ENCODE measurements at places on chromosomes 12 and 14.

GRCh38 chr12:53695152-53696145 is 19.6 kb upstream of the ATP5MC2 start:
- DNase-seq, result peak; percentile 45

GRCh38 chr12:125006365-125006764 is 12.9 kb downstream of the BRI3BP start:
- DNase-seq, result no peak

DNA sequence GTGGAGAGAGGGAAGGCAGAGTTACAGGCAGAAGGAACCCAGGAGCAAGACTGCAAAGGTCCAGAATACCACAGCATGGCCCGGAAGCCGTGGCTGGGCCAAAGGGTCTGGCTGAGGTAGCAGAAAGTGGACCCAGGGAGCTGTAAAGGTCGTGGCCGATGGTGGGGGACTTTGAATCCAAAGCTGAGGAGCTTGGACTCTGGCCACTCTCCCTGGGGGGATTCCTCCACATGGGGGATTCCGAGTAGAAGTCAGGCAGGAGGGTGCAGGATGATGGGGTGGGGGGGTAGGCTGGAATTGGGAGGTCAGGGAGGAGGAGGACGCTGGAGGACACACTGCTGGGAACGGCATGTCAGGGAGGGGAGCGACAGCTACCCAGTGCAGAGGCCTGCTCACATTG is 125.2 kb downstream of the GCH1 start:
- DNase-seq, result no peak

GRCh38 chr14:51328064-51328771 is 88.2 kb downstream of the TMX1 start:
- DNase-seq, result peak; percentile 7

GRCh38 chr14:100874411-100875091 is 29.0 kb downstream of the RTL1 start:
- no peak for DNase-seq

- no peak for DNase-seq
Observed at GRCh38 chr14:33287189-33287588, 348.5 kb downstream of the NPAS3 start.

- no peak for DNase-seq
Observed at GRCh38 chr14:24693353-24693737, 59.4 kb upstream of the GZMB start.

DNA sequence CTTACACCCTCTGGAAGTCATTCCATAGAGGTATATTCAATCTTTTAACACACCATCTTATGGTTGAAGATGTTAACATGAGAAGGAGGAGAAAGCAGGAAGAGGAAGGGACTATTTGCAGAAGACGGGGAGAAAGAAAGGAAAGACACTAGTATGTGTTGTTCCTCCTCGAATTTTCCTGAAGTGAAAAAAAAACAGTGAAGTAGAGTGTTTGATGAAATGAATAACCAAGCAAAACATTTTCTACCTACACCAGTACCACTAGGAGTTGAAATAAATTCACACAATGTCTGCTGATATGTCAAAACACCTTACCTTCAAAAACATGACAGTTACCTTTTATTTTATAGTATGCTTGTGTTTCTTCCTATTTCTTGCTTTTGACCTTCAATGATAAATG is 1.4 kb upstream of the CNOT2 start:
- DNase-seq, result no peak

DNA sequence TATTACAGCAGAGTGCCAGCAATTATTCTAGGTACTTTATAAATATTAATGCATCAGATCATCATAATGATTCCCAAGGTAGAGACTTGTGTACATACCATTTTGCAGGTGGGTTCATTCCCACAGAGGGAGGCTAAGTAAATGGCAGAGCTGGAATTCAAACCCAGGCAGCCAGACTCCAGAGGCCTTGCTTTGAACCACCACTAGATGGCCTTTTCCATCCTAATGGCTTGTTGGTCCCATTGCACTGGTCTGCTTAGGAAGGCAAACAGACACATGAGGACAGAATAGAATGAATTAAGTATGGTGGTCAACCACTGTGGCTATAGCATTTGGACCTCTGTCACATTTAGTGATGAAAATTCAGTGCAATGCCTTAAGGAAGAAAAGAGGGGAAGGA is 158.7 kb downstream of the METTL25 start:
- DNase-seq, result peak; percentile 13

All from suppressor macrophage treated with lipopolysaccharide for 4 hours (primary cell).